ENCODE measurements at places on chromosomes 1 and 21.

GRCh38 chr1:98557895-98558294 is 103.6 kb upstream of the SNX7 start:
- no peak for DNase-seq

DNA sequence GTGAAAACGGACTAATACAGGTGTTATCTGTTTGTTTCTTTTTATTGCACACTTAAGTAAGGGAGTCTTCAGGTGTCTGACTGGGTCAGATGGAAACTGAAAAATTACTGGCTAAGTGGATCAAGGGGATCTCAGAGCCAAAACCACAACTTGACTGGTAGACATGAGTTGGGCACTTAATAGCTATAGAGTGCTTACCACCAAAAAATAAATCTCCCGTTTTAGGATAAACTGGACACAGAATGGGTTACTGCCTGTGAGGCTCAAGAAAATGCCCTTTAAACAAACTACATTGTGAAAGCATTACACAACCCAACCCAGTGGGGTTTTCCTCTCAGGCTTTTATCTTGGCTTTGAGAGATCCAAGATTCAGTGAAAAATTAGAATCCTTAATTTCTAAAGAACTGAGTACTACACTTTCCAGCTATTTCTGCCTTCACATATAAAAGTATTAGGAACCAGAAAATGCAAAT is 134.0 kb upstream of the LYPLAL1 start:
- no peak for DNase-seq

DNA sequence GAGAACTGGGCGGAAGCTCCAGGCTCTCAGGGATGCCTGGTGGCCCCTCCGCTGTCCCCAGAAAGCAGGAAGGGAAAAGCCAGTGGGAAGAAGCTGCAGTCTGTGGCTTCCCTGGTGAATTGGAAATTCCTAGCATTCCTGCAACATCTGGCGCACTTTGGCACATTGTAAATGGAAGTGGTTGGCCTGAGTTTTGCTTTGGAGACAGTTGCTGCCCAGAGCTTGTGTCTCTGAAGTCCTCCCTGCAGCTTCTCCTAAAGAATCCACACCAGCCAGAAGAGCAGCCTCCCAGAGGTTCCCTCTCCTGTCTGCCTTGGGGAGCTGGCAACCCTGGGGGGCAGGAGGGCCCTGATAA is 48.2 kb downstream of the ARHGEF10L start:
- DNase-seq: peak; percentile 81

DNA sequence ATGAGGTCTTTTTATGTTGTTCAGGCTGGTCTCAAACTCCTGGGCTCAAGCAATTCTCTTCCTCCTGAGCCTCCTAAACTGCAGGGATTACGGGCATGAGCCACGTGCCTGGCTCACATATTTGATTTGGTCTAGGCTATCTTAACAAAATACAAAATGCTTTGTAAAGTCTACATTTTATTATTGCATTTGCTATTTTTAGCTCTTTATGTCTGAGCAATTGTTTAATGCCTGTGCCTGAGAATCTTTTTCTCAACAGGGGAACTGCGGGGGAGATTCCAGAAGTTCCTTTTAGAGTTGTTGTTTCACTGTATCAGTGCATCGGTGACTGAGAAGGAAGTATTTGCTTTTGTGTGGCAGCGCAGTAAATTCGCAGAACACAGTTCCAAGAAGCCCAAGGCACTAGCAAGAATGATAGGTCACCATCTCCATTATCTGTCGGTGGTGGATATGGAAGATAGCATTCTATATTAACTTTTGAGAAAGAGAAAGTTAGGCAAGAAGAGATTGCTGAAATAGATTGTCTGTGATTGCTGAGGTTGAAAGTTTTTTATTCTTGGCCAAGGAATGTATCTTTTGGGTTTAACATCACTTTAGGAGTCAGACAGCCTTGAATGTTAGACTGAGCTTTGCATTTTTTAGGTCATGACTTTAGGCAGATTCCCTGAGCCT is 167.3 kb downstream of the PDE4B start:
- no peak for DNase-seq

DNA sequence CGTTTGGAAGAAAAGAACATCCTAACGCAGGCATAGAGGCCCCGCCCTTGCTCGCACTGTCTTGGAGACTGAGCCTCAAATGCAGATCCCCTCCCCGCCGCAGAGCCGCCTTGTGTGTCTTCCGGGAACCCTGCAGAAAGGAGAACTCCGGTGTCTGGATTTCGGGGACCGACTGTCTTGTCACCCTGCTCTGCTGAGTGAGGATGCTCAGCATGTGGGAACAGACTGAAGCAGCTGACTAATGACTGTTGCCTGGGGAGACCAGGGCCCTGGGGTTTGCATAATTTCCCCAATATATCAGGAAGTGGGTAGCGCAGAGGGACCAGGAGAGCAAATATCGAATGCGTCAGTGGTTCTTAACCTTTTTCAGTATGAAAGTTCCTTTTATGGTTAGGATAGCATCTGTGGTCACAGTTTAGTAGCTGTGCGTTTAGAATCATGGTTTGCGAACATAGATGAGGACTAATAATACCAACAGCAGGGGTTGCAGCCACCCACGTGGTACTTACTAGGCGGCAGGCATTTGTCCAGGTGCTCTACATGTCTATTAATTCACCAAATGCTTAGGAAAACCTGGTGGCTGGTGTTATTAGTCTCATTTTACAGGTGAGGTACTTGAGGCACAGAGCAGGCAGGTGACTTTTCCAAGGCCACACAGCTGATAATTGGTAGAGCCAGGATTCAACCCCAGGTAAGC is 14.3 kb downstream of the GPR137B start:
- no peak for DNase-seq

GRCh38 chr1:180954005-180954800 is 41.5 kb downstream of the KIAA1614 start:
- peak; percentile 29 for DNase-seq

- DNase-seq: no peak
These were observed 110.7 kb downstream of the TNR start for GRCh38 chr1:175632667-175633066.

- DNase-seq: no peak
These were observed 129.5 kb upstream of the ERRFI1 start for GRCh38 chr1:8155528-8156186.

GRCh38 chr1:74943046-74943445 is 191.1 kb upstream of the LHX8 start:
- DNase-seq: no peak

DNA sequence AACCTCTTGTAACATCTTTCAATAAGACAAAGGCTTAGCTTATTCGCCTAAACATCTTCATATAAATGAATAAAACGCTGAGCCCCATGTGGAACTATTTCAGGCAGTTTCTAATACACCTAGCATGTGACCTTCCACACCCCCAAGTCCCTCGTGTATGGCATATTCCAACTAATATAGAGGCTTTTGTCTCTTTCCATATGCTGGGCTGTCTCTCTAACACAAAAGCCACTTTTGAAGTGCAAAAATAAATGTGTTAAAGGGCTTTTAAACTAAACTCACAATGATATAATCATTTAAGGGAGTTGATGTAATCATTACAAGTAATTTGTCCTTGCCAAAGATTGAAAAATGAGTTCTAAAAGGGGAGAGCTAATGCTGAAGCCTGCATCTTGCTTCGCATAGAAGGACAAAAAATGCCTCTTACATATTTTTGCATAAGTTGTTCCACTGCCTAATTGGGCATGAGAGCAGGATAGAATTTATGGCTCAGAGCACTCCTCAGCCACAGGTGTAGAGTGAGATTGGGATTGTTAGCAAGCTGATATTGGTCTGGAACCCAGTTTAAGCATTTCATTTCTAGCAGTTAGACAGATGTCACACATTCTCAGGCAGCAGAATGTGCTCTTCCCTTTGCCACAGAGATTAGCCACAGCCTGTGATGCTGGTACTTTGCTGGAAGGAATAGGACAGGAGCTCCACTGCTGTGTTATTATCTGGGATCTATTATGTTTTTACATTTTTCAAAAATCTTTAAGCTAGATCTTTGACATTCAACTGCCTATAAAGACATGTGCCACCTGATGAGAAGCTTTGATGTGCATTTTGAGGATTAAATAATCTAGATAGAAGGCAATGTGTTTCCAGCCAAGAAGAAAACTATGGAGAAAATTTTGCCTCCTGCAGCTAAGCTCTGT is 1044.4 kb downstream of the ADGRL2 start:
- DNase-seq: no peak

DNA sequence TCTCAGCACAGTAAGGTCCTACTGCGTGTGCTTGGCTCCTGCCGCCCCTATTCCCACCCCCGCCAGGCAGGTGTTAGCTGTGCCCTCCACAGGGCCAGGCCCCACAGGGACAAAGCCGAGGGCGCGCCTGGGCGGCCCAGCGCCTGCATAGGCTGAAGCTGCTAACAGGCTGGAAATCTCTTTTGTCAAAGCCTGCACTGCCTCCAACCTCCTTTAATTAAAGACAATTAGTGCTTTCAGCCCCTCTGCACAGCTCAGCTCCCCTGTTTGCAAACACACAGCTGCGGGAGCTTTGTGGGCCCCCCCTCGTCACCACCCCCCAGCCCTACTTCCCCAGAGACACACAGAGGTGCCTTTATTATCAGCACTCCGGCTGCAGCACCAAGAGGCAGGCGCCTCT is 95.9 kb downstream of the EPHB2 start:
- DNase-seq: no peak

GRCh38 chr1:98898940-98899339 is 105.7 kb downstream of the PLPPR5 start:
- DNase-seq: no peak

GRCh38 chr1:11594222-11594621 is 60.0 kb downstream of the FBXO2 start:
- no peak for DNase-seq

- peak; percentile 58 for DNase-seq
These were observed 97.4 kb upstream of the SGIP1 start for GRCh38 chr1:66436378-66437135.

GRCh38 chr1:6329851-6330250 is 63.7 kb downstream of the ACOT7 start:
- no peak for DNase-seq

DNA sequence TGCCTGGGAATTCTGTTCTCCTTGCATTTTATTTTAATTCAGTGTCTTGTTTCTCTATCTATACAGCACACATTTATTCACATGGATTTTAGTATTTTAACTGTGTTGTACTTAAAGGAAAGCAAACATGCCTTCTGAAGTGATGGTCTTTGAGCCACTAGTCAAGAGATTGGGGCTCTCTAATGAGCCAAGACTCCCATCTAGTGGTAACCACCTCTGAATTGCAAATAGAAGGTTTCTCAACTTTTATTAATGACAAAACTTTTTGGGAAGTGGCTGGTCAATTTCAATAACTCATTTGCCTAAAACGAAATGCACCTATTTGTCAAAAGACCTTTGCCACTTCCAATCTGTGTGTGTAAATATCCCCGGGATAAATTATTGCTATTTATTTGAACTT is 199.6 kb downstream of the LTN1 start:
- no peak for DNase-seq

- DNase-seq: no peak
These were observed 59.1 kb upstream of the TTC34 start for GRCh38 chr1:2860476-2861142.

DNA sequence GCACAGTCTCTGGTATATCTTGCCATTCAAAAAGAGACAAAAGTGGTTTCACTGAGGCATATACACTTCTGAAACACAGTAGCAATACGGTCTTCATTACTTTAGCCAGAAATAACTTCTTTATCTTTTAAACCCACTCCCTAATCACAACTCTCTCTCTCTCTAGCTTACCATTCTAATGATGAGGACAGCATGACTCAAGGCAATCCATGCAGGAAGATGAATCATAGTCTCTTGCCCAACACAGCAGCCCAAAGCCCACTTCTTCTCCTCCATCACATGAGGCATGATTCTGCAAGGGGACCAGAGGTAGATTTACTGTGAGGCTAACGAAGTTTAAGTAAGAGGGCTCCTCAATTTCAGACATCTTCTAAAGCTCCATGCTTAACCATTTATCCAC is 285.0 kb upstream of the NR5A2 start:
- DNase-seq: peak; percentile 73

DNA sequence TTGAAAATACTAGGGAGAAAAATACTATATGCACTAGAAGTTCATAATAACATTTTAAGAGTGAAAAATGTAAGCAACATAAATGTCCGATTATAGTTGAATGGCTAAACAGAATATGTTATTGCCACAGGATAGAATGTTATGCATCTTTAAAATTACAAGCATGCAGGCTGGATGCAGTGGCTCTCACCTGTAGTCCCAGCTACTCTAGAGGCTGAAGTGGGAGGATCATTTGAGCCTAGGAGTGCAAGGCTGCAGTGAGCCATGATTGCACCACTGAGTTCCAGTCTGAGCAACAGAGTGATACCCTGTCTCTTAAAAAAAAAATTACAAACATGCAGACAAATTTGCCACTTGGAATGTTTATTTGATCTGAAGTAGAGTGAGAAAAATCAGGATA is 3.0 kb upstream of the BATF3 start:
- DNase-seq: no peak

GRCh38 chr1:187411118-187411517 is 582.4 kb downstream of the PLA2G4A start:
- no peak for DNase-seq

DNA sequence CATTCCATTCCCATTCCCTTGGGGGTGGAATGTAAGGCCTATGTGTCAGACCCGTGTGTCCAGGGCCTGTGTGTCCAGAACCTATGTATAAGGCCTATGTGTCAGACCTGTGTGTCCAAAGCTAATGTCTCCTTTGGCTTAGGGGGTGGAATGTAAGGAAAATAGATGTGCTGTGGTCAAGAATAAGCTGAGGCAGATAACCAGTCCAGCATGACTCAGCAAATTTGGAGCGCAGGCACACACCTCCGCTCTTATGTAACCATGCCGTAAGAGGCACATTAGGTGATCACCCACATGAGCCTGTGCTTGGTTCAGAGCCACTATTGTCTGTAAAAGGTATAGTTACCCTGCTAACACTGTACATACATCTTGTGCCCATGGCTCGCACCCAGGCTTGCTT is 150.8 kb upstream of the SGIP1 start:
- no peak for DNase-seq

- DNase-seq: no peak
These were observed 436.2 kb downstream of the MATN1 start for GRCh38 chr1:30286988-30287839.

DNA sequence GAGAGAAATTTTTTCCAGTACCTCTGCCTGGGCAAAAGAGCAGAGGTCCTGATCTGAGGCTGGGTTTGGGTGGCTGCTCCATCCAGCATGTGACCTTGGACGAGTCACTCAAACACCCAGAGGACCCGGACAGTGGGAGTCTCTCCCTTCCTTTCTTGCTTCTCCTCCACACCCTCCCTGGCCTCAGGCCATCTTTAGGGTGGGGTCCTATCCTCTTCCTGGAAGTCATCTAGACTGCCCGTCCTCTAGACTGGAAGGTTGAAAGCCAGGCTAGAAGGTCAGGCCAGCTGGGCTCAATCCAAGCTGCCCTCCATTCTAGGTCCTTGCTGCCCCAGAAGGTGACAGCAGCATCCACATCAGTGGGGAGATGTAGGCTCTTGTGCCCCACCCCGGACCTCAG is 599.5 kb downstream of the MATN1 start:
- no peak for DNase-seq

GRCh38 chr1:79797487-79797886 is 791.0 kb upstream of the ADGRL4 start:
- no peak for DNase-seq

GRCh38 chr1:118937413-118938072 is 50.6 kb downstream of the TBX15 start:
- DNase-seq: no peak

Data from HS-5 (cell line).